ENCODE measurements at places on chromosomes 5 and 9. TPM values are rescaled to one million over a fixed set of nuclear protein-coding genes. Genes with fewer than 3 reads are reported as not detected.

Gene SLC23A1
- total RNA-seq: not detected

Gene CLIC3
- total RNA-seq: 2.1 TPM

Gene FCN2
- total RNA-seq: not detected

Gene GADD45G
- total RNA-seq: 1.0 TPM

Gene MYORG
- 5.1 TPM for total RNA-seq

Gene HTR1A
- not detected for total RNA-seq

Gene NLN
- 40.3 TPM for total RNA-seq

Gene IL3
- not detected for total RNA-seq

Gene LIFR
- total RNA-seq: 4.4 TPM

Gene POU4F3
- 0.13 TPM for total RNA-seq

Gene LRRC70
- total RNA-seq: 1.6 TPM

Gene OR2S2
- not detected for total RNA-seq

Gene HAVCR1
- not detected for total RNA-seq

Gene WASHC1
- total RNA-seq: 7.4 TPM

Gene IFNA16
- not detected for total RNA-seq

Gene LMX1B
- total RNA-seq: not detected

Gene CFAP90
- not detected for total RNA-seq

Gene CEL
- total RNA-seq: 0.53 TPM

Gene SLC22A4
- 0.26 TPM for total RNA-seq

Gene PCDHA1
- under 0.01 TPM for total RNA-seq

Gene EGFL7
- total RNA-seq: 11.8 TPM

Gene HRCT1
- total RNA-seq: not detected

Gene THBS4
- total RNA-seq: 0.26 TPM

Gene SOX30
- under 0.01 TPM for total RNA-seq

Gene HAND1
- not detected for total RNA-seq

Measured in bronchial epithelial cell (primary cell).